CD14-positive monocyte (primary cell): ENCODE measurements at places on chromosomes 3 and 15.

GRCh38 chr3:12984023-12984823 is 89.0 kb downstream of the IQSEC1 start:
- peak; percentile 51 for DNase-seq

DNA sequence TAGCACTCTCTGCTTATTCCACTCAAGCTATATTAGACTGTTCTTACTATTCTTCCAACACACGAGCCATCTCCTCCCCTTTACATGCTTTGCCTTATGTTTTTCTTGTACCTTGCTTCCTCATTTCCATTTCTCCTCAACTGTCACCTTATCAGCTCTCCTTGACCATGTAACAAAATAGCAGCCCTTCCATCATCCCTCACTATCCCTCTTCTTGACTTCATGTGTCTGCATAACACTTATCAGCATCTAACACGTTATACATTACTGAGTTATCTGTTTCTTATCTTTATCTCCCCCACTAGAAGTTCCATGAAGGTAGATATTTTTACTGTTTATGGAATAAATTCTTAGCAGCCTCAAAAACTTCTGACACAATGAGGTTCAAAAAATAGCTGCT is 45.3 kb downstream of the TRPM7 start:
- no peak for DNase-seq

- no peak for DNase-seq
These were observed 109.7 kb downstream of the UBE2E2 start for GRCh38 chr3:23312866-23313265.

DNA sequence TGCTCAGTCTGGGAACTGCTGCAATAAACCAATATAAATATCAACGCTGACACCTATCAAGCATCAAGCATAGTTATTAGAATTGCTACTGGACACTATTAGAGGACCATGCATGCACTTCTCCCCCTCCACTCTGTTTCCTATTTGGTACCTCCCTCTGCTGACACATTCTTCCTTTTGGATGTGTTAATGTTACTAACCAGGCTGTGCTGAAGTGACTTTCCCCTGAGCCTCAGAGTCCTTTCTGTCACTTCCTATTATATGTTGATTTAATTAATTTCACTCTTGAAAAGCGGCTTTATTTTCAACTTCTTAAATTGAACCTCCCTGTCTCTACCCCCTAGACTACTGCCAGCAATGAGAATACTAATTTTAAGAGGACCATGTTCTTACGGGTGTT is 379.1 kb downstream of the MCTP2 start:
- DNase-seq = no peak

GRCh38 chr3:32817558-32818228 is at the start of gene TRIM71:
Gene TRIM71, plus strand, starts transcription at chr3:32817997. Its CDS starts 84 bp downstream, at chr3:32818081.
- no peak for DNase-seq

DNA sequence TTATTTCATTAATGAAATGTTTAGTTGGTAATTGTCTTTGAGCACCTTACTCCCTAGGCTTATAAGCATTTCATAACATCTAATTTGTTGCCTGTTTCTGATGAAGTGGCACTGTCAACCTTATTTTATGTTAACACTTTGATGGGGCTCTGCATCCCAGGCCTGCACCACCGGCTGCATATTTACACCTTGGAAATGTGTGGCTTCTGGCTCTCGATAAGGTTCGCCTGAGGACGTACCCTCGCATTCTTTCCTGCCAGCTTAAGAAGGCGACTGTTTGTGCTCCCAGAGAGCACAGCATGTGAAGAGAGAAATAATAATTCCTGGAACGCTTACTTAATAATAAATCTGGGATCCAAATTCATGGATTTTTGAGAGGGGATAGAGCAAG is 763.3 kb upstream of the CFAP20DC start:
- no peak for DNase-seq

GRCh38 chr15:96388673-96389072 is 58.2 kb downstream of the NR2F2 start:
- DNase-seq = no peak

DNA sequence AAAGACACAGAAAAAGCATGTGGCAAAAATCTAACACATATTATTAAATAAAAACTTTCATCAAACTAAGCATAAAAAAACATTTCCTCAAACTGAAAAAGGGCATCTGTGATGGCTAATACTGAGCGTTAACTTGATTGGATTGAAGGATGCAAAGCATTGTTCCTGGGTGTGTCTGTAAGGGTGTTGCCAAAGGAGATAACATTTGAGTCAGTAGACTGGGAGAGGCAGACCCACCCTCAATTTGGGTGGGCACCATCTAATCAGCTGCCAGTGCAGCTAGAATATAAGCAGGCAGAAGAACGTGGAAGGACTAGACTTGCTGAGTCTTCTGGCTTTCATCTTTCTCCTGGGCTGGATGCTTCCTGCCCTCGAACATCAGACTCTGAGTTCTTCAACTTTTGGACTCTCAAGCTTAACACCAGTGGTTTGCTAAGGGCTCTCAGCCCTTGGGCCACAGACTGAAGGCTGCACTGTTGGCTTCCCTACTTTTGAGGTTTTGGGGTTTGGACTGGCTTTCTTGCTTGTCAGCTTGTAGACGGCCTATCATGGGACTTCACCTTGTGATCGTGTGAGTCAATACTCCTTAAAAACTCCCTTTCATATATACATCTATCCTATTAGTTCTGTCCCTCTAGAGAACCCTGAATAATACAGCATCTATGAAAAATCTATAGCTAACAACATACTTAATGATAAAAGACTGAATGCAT is 45.4 kb downstream of the DAZL start:
- DNase-seq = no peak

- DNase-seq = no peak
These were observed 538.8 kb downstream of the NLGN1 start for GRCh38 chr3:173936316-173936715.
